Activated CD8-positive, alpha-beta memory T cell treated with anti-CD3 and anti-CD28 coated beads for 1 hour (primary cell): ENCODE measurements at places on chromosomes 11 and 22.

DNA sequence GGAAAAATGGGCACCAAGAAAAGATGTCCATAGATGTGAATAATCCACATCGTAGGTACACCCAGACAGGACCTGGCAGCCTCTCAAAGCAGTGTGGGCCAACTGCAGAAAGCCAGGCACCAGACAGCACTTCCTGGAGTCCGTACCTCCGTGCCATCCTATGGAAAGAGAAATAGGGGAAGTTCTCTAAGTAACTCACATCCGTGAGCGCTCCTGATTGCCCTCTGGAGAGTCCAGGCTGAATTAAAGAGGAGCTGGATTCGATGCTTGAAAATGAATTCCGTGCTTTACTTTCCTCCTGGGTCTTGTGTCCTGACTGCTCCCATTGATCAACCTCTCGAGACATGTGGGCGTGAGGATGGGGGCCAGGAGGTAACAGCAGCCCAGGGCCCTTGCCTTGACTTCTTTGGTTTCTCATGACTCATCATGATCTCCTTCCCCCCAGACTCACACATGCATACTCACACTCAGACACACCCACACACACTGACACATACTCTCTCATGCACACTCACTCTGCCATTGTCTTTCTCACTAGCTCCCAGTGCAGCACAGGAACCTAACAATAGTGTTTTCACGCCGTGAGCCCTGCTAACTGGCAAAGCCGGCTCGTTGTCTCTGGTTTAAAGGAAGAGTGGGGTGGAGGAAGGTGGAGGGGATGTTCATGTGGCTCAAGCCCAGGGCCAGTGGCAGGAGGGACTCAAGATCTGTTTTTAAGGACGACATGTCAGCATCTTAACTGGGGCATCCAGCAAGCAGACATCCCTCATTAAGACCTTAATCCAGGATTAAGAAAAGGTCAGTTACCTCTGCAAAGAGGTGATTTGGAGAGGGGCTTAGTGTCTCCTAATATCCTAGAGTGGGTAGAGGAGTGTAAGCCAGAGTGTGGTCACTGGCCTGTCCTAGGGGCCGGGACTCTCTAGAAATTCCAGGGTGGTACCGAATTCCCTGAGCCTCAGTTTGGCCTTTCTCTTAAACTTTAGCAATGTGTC is 104.2 kb downstream of the SCN3B start:
- no peak for DNase-seq

DNA sequence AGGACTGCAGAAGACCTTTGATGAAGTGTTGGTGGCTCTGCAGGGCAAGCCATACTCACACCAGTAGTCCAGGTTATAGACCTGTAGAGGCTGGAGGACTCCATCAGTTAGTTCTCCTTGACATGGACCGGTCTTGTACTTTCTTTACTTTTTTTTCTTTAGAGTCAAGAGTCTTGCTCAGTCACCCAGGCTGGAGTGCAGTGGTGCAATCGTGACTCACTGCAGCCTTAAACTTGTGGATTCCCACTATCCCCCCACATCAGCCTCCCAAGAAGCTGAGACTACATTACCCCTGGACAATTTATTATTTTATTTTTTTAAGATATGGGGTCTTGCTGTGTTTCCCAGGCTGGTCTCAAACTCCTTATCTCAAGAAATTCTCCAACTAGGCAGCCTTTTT is 49.6 kb upstream of the E2F8 start:
- DNase-seq, result no peak

DNA sequence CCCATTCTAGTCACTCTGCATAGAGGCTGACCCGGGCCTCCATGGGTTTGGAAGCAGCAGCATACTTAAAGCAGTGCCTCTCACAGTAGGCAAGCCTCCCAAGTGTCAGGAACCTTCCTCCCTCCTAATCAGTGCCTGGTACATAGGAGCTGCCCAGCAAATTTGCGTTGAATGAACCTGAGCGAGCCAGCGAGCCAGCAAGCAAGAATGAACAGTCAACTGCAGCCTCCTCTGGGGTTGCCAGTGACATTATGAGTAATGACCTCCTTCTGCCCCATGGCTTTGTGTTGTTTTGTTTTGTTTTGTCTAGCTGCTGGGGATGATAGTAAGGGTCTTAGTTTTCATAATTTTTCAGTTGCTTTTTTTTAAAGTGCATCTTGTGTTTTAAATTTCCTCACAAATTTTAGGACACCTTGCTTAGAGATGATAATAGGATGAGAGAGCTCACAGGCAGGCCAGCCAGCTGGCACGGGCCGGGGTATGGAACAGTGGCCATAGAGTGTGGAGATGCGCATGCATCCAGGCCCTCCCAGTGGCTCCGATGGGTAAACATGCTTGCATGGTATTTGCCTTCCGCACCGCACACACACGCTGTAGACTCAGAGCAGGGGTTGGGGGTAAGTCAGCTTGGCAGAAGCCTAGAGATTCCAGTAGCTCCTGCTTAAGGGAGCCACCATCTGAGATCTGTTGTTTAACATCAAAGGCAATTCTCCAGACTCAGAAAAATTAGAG is 36.1 kb downstream of the TTC12 start:
- no peak for DNase-seq

DNA sequence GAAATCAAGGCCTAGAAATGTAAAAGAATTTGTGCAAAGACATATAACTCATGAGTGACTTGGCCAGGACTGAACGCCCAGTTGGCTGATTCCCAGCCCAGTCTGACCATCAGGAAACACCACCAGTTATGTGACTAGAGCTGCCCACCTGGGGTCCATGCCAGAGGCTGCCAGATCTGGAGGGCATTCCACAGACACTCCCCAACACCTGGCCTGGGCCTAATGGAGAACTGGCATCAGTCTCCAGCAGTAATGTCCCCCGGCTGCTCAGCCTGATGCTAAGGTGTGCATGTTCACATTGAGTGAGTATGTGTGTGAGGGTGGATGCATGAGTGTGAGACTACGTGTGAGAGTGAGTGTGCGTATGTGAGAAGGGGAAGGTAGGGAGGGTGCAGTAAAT is 15.7 kb downstream of the PLAAT3 start:
- no peak for DNase-seq

DNA sequence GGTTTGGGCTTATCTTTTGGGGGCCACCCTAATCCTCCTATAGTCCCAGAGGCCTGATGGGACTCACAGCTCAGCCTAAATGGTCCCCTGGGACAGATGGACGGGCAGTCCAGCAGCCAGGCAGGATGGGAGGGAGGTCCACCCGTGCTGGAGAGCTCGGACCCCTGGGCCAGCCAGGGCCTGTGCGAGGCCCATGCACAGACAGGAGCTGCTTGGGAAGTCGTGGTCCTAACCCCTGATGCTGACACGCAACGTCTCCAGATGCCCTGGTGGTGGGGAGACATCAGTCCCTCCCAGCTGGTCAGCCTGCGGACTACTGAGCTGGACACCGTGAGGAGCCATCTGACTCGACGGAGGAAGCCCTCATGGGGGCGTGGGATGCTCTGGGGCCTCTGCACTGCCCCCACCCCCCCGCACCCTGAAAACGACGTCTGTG is 31.2 kb upstream of the MUC5AC start:
- DNase-seq, result no peak

- DNase-seq, result no peak
These were observed 30.2 kb downstream of the TESMIN start for GRCh38 chr11:68721075-68721474.

GRCh38 chr11:61967924-61968757 is 707 bp upstream of the FTH1 start:
- no peak for DNase-seq

GRCh38 chr22:30296833-30297232 is 7.5 kb upstream of the CASTOR1 start:
- DNase-seq, result no peak

DNA sequence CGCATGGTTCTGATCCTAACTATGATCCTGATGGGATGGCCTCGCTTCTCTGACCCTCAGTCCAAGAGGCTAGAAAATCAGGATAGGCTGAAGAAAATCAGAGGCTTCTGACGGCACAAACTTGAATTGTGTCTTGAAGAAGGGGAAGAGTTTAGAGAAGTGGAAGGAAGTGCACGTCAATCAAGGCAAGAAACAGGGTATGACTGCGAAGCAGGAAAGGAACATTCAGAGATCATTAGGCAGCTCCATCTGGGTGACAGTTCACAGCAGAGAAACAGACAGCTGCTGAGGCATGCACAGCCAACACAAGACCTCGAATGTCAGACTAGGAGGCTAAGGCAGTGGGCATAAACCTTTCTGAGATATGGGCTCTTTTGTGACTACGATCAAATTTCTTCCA is 29.3 kb downstream of the CLPB start:
- DNase-seq, result no peak

- DNase-seq, result no peak
These were observed 7.4 kb downstream of the PTPRJ start for GRCh38 chr11:47987781-47988180.

DNA sequence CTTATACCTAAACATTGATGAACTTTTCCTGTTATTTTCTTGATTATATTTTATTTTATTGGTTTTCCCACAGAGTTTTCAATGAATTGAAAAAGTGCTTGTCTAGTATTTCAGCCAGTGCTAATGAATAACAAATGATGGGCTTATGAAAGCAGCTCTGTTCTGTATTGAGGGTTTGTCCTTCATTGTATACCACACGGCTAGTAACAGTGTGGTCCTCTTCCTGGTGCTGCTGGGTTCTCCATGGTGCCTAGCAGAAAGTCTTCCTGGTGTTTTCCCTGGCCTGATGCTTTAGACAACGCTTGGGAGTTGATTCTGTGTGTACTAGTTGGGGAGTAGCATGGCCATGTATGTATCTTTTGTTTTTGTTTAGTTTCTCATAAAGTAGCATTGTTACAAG is 89.1 kb downstream of the MTMR3 start:
- no peak for DNase-seq

- DNase-seq, result no peak
These were observed 126.7 kb upstream of the MTMR2 start for GRCh38 chr11:96050435-96051182.

- DNase-seq, result no peak
These were observed 33.7 kb upstream of the BRSK2 start for GRCh38 chr11:1356007-1356435.

DNA sequence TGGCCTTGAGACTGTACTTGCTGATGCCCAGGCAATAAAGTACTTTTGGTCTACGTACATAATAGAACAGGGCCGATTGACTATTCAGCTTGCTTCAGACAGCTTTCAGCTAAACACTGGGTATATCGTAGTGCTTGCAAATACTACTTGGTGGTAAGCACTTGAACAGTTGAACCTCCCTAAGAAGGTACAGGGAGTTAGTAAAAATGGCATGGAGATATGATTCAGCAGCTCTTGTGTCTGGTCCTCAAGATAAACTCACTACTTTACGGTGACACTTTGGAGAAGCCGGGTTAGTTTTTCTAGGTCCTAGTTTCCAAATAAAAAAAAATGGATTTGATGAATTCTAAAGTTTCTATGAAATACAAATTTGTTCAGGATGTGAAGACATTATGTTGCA is 7.3 kb downstream of the CCDC117 start:
- no peak for DNase-seq

GRCh38 chr22:25762147-25762546 is 20.2 kb downstream of the MYO18B start:
- DNase-seq, result no peak

- no peak for DNase-seq
These were observed 29.8 kb upstream of the CCDC188 start for GRCh38 chr22:20180640-20181039.

- DNase-seq, result no peak
These were observed 6.6 kb upstream of the FLI1 start for GRCh38 chr11:128687321-128687720.

DNA sequence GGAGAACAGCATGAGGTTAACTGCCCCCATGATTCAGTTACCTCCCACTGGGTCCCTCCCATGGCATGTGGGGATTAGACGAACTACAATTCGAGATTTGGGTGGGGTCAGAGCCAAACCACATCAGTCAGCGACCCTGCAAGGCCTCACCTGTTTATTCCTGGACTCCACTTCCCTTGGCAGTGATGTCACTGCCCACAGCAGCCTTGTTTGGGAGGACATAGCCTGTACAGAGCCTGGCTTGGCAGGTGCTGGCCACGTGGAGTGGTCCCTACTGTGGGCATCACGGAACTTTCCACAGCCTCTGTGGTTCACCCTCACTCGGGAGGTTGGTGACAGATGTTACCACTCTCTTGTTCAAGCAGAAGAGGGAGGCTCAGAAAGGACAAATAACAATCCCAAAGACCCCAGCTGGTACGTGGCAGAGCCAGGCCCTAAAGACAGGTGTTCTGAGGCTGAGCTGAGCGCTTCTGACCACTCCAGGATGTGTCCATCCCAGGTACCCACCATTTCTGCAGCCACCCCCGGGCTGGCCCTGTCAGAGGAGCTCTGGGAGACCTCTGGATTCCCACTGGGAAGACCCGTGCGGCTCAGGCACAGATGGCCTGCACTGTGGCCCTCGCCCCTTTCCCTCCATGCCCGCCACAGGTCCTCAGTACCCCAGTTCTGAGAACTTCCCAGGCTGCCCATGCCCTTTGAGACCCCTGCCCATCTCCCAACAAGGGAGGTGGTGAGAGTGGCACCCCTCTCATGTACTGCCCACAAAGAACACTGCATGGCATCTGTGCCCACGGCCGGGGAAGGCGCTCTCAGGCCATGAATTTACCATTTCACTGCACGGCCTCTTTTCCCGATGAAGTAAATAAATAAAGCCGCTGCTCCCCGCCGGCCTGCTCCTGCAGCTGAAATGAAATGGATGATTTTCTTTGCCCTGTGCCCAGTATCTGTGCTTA is 605.8 kb downstream of the TBC1D22A start:
- DNase-seq, result no peak

GRCh38 chr22:42528591-42529307 is 9.2 kb upstream of the RRP7A start:
- DNase-seq, result no peak

GRCh38 chr22:34763496-34763895 is 302.5 kb upstream of the ISX start:
- no peak for DNase-seq

- DNase-seq, result no peak
These were observed 13.0 kb downstream of the LIF start for GRCh38 chr22:30233582-30233981.

DNA sequence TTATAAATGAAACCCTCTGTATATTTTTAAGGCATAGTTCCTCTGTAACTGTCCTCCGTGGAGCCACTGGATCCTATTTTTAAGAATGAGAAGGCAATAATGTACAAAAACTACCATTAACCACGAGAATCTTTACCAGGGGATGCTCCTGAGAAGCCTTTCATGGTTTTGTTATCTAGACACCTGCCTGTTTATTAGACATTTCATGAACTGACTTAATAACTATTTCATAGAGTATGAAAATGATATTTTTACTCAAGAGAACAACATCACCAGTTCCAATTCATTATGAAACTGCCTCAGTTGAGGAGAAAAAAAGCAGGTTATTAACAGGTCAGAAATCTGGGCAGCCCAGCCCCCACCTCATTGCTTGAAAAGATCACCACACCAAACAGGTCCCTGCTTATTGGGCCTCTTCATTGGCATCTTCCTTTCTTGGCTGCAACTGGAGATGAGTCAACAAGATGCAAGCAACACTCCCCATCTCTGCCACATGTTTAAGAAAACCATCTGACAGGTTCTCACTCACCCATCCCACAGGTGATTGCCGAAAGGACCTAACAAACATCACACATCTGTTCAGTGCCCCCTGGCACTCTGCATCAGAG is 27.8 kb downstream of the ETS1 start:
- DNase-seq, result no peak
